ENCODE measurements at places on chromosomes 7 and 10. TPM values are rescaled to one million over a fixed set of nuclear protein-coding genes. Genes with fewer than 3 reads are reported as not detected.

The PPP1R3A gene
- total RNA-seq = not detected

GRCh38 chr7:74043523-74043951 lies 15.6 kb downstream of the ELN start:
- peak; percentile 37 for DNase-seq

- no peak for DNase-seq
Measured at GRCh38 chr10:99042051-99042771, 193.4 kb downstream of the HPSE2 start.

DNA sequence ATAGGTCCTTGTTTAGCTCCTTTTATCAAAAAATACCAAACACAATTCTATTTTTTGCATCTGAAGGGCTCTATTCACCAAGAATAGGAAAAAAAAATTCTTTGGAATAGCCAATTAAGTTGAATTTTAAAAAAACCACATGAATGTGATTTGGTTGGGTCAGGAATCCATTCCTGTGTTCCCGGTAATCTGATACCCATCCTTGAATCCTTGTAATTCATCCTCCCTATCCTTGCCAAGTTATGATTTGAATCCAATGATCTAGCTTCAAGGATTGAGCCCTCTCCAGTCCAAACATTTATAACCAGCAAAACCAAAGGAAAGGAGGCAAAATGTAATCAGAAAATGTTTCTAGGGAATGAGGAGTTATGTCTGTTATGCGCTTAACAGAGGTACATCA lies 86.6 kb downstream of the CFAP58 start:
- DNase-seq = no peak

The ADAM8 gene
- 2.2 TPM for total RNA-seq
